Bladder microvascular endothelial cell (primary cell): ENCODE measurements at places on chromosomes 12 and 14. TPM values are rescaled to one million over a fixed set of nuclear protein-coding genes. Genes with fewer than 3 reads are reported as not detected.

PLBD2 gene
- 16.8 and 28.0 TPM in 2 replicates for total RNA-seq

GPR84 gene
- total RNA-seq = 0.16 TPM in 1 of 2 replicates, not detected in the other

RARG gene
- 8.9 and 16.0 TPM in 2 replicates for total RNA-seq

RSRC2 gene
- 33.8 and 70.3 TPM in 2 replicates for total RNA-seq

PZP gene
- 0.94 and 1.1 TPM in 2 replicates for total RNA-seq

SLC5A8 gene
- not detected in 2 replicates for total RNA-seq

KRT74 gene
- not detected in 2 replicates for total RNA-seq

RNF212B gene
- total RNA-seq = not detected in 2 replicates

NAA30 gene
- total RNA-seq = 16.0 and 22.8 TPM in 2 replicates

L3HYPDH gene
- 17.6 and 32.5 TPM in 2 replicates for total RNA-seq

FITM1 gene
- total RNA-seq = 0.13 TPM in 1 of 2 replicates, not detected in the other

NID2 gene
- 16.4 and 23.5 TPM in 2 replicates for total RNA-seq

LHX5 gene
- not detected in 2 replicates for total RNA-seq

PTPN21 gene
- total RNA-seq = 3.4 and 13.5 TPM in 2 replicates

PRIMA1 gene
- not detected in 2 replicates for total RNA-seq

POC1B gene
- 18.1 and 20.1 TPM in 2 replicates for total RNA-seq

CCDC196 gene
- not detected in 2 replicates for total RNA-seq

HOXC6 gene
- total RNA-seq = 0.25 TPM in 1 of 2 replicates, not detected in the other

TMEM52B gene
- total RNA-seq = not detected in 2 replicates

PCED1B gene
- total RNA-seq = 0.06 and 0.32 TPM in 2 replicates

LPAR5 gene
- total RNA-seq = not detected in 2 replicates

LIN7A gene
- total RNA-seq = 0.31 and 0.32 TPM in 2 replicates

ZNF891 gene
- 0.32 and 1.3 TPM in 2 replicates for total RNA-seq

IL26 gene
- total RNA-seq = not detected in 2 replicates

HIGD1C gene
- not detected in 2 replicates for total RNA-seq

GUCY2C gene
- total RNA-seq = not detected in 2 replicates

GALC gene
- total RNA-seq = 11.8 and 17.1 TPM in 2 replicates

AKAP3 gene
- 0.63 and 0.65 TPM in 2 replicates for total RNA-seq

POTEM gene
- not detected in 2 replicates for total RNA-seq

KRT77 gene
- total RNA-seq = not detected in 2 replicates

HOXC4 gene
- total RNA-seq = not detected in 2 replicates

KRT71 gene
- total RNA-seq = not detected in 2 replicates

SAMD15 gene
- total RNA-seq = 0.38 and 0.49 TPM in 2 replicates

PPP1R36 gene
- total RNA-seq = 0.57 and 0.81 TPM in 2 replicates

GZMB gene
- total RNA-seq = not detected in 2 replicates
